ENCODE measurements at places on chromosomes 11 and 22.

DNA sequence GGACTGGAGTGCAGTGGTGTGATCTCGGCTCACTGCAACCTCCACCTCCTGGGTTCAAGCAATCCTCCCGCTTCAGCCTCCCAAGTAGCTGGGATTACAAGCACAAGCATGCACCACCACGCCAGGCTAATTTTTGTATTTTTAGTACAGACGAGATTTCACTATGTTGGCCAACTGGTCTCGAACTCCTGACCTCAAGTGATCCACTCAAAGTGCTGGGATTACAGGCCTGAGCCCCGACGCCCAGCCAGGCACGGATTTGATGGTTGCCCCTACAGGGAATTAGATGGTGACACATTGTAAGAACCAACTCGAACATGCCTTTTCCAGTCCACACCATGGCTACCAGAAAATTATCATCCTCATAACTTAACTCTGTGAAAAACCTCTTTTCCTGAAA is 26.8 kb upstream of the RTL6 start:
- DNase-seq = no peak

- DNase-seq = no peak
Observed at GRCh38 chr11:113351068-113351450, 36.5 kb upstream of the ANKK1 start.

DNA sequence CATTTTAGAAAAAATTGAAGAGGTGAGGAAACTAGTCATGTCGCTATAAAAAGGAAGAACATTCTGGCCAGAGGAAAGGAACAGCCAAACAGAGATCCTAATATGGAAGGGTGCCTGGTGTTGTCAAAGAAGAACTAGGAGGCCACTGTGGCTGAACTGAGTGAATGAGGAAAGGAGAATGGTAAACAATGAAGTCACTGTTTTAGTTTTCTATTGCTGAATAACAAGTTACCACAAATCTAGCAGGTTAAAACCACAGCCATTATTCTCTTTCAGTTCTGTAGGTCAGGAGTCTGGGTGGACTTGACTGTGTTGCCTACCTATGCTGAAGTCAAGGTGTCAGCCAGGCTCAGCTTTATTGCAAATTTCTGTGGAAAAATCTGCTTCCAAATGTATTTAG is 549.3 kb upstream of the CCDC90B start:
- DNase-seq = no peak

GRCh38 chr11:116500026-116500946 is 272.5 kb downstream of the BUD13 start:
- DNase-seq = no peak

DNA sequence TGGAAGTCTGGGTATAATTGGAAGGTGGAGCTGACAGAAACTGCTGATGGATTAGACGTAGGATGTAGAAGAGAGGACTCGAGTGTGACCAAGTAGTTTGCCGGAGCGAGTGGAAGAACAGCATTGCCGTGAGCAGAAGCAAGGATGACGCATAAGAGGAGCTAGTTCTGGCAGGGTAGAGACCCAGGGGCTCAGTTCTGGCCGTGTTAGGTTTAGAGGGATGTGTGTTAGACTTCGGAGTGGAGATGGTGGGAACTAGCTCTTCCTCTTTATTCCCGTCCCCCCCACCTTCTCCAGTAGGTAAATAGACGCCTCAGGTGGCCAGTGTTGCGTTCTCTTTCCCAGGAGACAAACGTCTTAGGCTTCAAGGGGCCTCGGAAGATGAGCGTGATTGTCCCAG is 19.1 kb downstream of the TUB start:
- DNase-seq = no peak

DNA sequence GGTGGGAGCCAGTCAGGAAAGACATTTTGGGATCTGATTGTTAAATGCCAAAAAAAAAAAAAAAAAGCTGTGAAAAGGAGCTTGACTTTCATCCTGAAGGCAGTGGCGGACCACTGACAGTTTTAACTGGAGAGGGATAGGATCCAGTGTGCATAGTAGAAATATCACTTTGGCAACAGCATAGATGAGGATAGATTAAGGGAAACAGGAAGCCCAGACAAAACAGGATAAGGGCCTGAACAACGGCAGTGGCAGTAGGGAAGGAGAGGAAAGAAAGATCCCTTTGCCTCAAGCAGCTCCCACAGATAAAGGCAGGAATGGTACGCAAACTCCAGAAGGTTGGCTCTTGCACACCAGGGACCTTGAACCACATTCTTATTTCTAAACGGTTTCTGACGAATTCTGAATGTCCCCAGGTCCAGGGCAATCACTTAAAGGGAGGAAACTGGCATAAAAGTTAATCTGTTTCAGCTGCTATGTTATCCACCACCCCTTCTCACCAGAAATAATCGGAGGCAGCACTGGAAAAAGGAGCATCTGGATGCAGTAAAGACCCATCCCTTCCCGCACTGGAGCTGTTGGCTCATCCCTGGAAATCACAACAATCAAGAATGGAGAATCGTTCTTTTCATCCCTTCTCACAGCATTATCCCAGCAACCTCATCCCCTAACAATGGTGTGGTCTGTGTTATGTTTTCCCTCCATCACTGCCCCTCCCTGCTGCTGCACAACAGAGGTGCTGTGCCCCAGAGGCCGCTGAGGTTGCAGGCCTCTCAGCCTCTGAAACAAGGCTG is 99.1 kb downstream of the GAB2 start:
- DNase-seq = no peak

DNA sequence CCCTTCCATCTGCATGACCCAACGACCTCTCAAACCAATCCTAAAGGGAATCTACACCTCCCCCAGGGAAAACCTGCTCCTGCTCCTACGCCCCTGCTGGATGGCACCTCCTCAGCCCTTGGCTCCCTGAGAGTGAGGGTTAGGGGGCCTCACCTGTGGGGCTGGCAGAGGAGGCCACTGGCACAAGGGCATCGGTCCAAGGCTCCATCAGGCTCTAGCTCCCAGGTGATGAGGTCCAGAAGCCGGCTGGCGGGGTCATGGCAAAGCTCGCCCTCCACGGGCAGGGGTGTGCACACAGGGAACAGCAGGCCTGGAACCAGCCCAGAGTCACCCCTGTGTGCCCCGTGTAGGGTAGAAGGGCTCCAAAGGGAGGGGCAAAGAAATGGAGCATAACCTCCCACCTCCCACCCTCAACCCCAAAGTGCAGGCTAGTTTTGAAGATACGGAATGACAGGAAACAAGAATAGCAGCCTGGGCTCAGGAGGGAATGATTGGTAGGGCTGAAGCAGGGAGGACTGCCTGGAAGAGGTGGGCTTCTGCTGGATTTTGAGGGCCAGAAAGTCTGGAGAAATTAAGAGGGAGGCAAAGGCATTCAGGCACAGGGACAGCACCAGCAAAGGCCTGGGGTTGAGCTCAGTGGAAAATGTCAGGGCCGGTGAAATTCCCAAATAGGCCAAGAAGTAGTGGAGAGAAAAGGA is 42.6 kb downstream of the DKK3 start:
- no peak for DNase-seq

- DNase-seq = no peak
Observed at GRCh38 chr11:80505771-80506170, 1064.9 kb upstream of the TENM4 start.
